Activated CD4-positive, alpha-beta T cell treated with anti-CD3 and anti-CD28 coated beads for 24 hours (primary cell): ENCODE measurements at places on chromosomes 11 and 22.

DNA sequence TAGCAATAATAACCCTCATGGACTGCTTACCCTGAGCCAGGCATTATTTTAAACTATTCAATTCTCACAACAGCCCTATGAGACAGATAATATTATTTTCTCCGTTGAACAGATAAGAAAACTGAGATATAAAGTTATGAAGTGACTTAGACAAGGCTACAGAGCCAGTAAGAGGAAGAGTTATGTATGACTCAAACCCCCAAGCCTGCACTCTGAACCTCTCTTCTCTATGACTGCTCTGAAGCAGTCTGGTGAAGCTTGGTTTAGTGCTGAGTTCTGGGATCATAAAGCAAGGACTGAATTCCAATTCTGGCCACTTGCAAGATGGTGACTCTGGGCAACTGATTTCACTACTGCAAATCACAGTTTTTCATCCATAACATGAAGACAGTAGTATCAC lies 34.5 kb downstream of the TNKS1BP1 start:
- no peak for DNase-seq

GRCh38 chr22:22421392-22421791 lies 87.2 kb downstream of the ZNF280B start:
- no peak for DNase-seq

DNA sequence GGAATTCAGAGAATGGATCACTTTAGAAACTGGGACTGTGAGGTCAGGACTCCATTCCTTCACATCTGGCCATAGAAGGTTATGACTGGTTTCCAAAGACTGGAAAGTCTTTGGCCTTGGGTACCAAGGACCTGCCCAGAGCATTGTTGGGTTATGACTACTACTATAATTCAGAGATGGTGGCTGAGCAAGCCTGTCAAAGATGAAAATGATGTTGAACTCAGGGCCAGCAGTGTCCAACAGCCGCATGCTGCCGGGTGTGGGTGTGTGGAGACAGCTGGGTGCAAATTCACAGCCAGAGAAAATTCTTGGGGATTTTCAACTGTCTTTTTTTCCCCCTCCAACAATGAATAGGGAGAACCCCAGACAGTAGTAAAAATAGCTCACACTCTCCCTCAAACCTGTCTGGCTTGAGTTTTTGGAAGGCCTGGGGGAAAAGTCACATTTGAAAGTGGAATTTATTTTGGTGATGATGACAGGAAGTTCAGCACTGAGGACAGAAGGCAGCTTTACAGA lies 166.8 kb upstream of the NCAM1 start:
- DNase-seq = no peak

- DNase-seq = no peak
Measured at GRCh38 chr11:26949846-26950245, 44.1 kb upstream of the FIBIN start.

DNA sequence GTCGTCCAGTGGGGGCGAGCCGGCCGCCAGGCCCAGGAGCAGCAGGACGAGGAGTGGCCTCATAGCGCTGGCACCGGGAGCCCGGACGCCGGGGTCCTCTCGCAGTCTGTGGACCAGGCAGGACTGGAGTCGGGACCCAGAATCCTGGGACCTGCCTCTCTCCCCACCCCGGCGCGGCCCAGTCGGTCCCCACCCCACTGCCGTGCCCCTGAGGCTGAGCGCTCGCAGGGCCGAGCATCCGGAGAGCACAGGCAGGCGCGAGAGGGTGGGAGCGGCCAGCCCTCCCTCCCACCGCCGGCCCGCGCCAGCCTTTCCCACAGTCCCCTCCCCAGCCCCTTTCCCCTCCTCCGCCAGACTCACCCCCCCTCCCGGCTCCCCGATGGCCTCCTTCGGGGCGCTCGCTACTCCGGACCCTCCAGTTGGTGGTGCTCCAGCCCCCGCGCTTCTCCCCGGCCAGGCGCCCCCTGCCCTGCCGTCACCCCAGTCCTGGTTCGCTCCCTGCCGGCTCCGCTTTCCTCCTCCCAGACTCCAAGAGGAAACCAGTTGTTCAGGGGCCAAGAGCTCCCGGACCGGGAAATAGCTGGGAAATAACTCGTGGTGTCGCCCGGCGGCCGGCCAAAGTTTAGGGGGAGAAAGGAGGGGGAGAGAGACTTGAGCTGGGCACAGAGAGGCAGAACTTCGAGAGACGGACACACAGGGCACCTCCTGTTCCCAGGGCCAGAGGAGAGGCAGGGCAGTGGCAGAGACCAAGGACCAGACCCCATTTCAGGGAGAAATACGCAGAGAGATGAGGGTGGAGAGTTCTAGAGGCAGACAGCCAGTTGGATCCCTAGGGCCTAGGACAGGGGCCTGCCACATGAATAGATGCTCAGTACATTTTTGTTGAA lies at the start of gene C1QTNF5:
Gene C1QTNF5 (minus strand): TSS at position 549 of the 887 bp plus-strand sequence. CDS start 486 bp downstream, at position 63.
- no peak for DNase-seq

DNA sequence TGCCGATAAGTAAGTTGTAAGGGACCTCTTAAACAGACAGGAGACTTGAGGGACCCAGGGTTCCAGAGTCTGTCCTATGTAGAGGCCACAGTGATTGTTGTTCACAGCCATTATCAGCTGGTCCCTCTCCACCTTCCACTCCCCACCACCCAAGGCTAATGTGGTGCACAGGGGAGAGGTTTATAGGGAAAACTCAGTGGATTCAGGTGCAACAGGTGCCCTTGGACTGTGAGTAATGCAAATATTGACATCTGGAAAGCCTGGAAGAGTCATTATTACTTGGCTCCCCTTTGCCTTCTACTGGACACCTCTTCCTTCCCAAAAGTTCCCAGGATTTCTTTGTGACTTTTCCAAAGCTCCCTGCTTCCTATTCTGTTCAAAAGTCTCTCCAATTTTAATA lies 441.1 kb upstream of the CCDC90B start:
- DNase-seq = no peak

- no peak for DNase-seq
Measured at GRCh38 chr22:18109410-18110193, 1.0 kb upstream of the TUBA8 start.

DNA sequence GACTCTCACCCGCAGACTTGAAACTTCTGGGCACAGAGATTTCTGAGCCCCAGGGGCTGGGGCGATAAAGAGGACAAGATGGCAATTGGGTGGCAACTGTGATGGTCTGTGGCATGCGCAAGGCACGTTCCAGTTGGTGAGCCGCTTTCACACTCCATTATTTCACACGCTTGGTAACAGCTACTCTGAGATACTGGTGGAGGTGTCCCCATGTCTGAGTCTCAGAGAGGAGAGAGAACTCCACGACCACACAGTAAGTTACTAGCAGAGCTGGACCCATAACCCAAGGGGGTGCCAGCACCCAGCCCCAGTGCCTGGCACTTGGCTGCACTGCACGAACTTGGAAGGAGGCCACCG lies 6.0 kb upstream of the KCNJ4 start:
- DNase-seq = no peak

DNA sequence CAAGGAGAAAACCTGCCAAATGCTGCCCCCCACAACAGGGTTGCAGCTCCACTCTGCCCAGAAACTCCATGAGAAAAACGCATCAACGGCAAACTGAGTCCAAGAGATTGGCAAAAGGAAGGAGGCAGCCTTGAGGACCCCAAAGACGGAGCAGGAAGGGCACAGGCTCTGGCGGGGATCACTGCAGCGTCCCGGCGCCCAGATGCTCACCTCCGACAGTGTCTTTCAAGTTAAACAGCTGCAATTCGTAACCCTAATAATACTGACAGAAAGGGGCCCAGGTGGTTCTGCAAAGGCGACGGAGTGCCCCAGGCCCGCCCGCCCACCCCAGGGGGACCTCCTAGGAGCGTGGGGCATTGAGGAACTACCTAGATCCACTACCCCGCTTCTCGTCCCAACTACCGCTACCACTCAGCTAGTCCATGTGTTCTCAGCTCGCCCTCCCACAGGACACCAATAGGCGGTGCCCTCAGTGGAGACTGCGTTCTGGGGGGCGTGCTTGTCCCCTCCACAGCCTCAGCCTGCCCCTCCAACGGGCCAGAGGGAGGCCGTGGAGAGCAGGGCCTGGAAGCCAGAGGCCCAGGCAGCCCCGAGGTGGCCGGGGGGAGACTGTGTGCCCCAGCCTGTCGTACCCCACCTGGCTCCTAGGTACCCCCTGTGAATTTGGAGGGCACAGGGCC lies 127.4 kb downstream of the PHF21B start:
- no peak for DNase-seq

- DNase-seq = no peak
Measured at GRCh38 chr22:42156121-42156520, 25.5 kb upstream of the CYP2D6 start.

DNA sequence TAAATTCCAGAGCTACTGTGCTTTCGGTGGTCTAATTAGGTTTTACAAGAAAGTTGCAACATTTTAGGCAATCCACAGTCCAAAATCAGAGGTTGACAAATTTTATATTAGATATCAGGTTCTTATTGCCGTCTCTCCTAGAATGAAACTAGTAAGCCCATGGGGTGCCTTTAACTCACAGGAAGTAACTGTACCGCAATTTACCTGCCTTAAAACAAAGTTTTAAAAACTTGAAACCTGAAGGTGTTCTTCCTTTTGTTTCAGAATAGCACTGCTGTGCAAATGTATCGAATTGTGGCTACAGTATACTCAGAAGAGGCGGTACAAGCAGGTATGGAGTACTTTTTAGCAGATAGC lies 77.2 kb downstream of the PISD start:
- DNase-seq = no peak
